ENCODE measurements at places on chromosomes 11 and 22.

GRCh38 chr11:96293109-96293508 lies 49.9 kb downstream of the MAML2 start:
- H3K4me3 ChIP-seq = no peak overlapping the region
- peaks cover 20% of the 10 kb centered on the region for H3K4me1 ChIP-seq
- no peak overlapping the region for H3K27ac ChIP-seq
- H3K27me3 ChIP-seq = no peaks in the 10 kb centered on the region

DNA sequence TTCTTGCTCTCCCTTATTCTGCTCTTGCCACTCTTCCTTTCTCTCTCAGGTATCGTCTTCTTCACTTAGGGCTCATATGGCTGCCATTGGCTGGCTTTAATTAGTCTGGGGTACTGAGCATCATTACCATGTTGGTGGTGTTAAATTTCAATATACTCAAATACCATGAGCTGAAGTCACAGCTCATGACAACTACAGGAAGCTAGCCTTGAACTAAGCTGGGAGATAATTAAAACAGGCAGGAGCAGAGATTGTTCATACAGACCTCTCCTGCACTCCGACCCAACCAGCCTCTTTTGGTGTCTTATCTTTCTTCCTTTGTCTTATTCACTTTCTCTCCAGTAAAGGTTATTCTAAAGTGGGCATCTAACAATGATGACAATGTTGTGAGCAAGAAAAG lies 130.9 kb upstream of the BLID start:
- DNase-seq = no peak
- no peaks in the 10 kb centered on the region for H3K27me3 ChIP-seq
- H3K36me3 ChIP-seq = no peaks in the 10 kb centered on the region

DNA sequence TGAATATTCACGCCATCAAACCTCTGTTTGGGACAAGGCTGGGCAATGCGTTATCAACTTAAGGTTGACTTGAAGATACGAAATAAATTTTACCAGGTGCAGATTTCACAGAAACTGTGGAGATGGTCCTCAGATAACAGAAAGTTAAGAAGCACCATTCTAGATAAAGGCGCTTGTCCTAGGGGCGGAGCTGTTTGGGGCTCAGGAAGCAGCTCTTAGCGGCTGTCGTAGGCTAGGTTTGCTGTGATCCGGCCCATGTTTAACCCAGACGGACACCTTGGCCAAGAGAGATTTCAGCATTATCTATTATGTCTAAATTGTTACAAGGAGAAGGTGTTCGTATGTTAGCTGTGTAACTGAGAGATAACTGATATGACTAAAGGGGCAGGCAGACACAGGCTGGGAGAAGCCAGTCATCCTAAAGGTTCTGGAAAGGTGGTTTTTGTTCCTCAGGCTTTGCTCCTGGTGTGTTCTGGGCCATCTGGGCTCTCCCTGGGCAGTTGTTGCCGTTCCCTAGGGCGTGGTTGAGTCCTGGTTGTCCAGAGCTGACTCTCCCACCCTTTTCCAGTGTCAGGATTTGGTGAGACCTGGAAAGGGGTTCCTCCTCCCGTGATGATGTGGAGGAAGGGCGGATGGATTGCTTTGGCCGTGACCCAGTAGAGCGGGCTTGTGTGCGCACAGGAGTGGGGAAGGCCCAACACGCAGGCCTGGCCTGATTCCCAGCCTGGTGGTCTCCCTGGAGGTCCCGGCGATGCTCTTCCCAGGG lies 25.8 kb downstream of the TPCN2 start:
- H3K4me1 ChIP-seq = no peaks in the 10 kb centered on the region
- H3K27ac ChIP-seq = no peak overlapping the region
- DNase-seq = no peak
- H3K27me3 ChIP-seq = no peaks in the 10 kb centered on the region

GRCh38 chr11:105389952-105390351 lies 219.9 kb upstream of the GRIA4 start:
- no peaks in the 10 kb centered on the region for H3K4me1 ChIP-seq
- H3K4me3 ChIP-seq = no peak overlapping the region
- no peaks in the 10 kb centered on the region for H3K27me3 ChIP-seq
- DNase-seq = no peak
- no peak overlapping the region for H3K27ac ChIP-seq
